ENCODE measurements at places on chromosomes 7 and 10.

DNA sequence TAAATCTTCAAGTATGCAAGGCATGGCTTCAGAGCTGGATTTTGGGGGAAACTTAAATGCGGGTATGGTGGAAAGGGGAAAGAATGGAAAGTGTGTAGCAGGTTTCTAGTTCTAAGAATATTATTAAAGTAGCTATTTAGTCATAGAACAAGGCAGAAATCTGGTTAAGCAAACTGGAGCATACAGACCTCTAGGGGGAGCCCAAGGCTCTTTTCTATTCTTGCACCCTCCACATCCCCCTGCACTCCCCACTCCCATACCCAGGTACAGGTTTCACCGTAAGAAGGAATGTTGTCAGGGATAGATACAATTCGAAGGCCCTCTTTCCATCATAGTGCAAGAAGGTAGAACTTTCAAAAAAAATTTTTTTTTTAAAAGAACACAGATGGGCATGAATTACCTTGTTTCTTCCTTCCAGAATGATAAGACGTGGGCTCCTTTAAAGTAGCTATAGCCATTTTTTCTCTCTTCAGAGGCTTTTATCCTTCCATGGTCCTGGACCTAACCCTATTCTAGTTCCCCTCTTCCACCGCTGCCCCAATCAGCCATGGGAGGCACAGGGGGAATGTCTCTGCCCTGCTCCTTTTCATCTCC, 41.5 kb upstream of the SMIM30 start:
- DNase-seq: no peak

DNA sequence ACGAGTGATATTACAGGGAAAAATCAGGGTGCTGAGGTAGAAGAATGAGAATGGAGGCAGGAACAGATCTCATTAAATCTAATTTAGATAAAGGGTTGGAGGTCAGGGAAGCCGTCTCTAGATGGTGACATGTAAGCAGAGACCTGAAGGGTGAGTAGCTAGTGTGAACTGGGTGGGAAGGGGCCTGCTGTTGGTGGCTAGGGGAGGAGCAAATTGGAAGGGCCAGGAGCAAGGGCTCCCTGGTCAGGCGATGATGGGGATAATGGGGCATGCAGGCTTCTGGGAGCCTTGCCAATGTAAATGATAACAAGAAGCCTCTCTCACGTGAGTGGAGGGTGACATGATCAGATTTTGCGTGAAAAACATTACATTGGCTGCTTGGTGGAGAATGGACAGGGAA, 76.3 kb downstream of the WDFY4 start:
- DNase-seq: no peak

DNA sequence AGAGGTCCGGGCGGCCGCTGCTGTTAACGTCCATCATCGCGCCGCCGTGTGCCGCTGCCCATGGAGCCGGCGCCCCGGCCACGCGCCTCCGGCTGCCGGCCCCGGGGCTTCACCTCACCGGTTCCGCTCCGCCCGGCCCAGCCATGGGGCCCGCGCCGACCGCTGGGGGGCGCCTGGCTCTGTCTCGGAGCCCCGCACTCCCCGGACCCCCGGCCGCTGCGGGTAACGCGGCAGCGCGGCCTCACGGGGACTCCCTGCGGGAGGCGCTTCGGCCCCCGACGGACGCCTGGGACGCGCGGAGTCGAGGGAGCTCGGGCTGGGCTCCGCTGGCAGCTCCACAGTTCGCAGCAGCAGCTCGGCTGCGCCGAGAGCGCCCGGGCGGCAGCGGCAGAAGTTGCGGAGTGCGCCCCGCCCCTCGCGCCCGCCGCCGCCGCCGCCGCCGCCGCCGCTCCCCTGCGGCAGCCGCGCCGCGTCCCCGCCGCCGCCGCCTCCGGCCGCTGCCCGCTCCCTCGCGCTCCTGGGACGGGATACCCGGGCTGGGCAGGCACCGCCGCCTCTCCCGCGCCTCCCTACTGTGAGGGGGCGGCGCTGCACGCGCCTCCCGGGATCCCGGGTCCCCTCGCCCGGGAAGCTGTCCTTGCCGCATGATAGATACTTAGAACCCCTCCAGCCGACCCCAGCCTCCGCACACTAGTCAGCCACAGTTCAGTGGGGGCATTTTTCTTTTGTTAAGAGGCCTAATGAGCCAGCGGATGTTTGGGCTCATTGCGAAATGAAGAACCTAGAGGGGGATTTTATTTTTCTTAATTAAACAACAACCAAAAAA, at the start of gene HTR7:
HTR7 (minus strand) TSS at position 405 of the 826 bp plus-strand sequence; CDS start at position 37, 368 bp downstream.
- DNase-seq: no peak

DNA sequence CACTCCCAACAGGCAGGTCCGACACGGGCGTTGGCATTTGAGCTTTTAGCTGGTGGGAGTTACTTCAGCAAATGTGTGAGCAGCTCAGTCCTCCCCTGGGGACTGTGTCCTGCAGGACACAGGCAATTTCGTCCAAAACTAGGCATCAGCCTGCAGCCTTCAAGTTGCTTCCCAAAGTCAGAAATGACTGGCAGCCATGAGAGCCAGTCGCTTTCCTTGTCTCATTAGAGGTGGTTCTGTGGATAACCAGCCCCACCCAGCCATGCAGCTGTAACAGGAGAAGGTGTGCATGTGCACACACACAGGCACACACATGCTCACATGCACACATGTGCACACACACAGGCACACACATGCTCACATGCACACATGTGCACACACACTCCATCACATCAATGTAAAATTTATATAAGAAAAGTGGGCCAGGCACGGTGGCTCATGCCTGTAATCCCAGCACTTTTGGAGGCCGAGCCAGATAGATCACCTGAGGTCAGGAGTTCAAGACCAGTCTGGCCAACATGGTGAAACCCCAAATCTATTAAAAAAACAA, 138.8 kb upstream of the TCERG1L start:
- DNase-seq: no peak

DNA sequence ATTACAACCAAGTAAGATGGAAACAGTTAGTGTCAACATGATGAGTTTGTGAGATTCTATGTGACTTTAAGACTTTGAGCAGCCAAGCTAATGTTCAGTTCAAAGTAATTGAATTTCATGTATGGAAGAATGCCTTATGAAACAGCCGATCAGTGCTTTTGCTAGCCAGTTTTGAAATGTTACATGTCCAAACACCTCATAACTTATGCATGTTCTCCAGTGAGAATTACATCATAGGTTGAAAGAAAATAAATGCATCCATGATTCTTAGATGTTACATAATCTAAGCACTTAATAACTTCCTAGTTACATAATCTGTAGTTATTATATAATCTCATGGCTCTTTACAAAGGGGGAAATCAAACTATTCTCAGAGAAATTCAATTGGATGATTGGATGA, 211.3 kb downstream of the BICC1 start:
- no peak for DNase-seq

Measured in stimulated activated CD8-positive, alpha-beta memory T cell treated with anti-CD3 and anti-CD28 coated beads, Interleukin-7, amount 100 ng/mL, for 24 hours (primary cell).